GM12865 (cell line): ENCODE measurements at places on chromosomes 3 and 15.

DNA sequence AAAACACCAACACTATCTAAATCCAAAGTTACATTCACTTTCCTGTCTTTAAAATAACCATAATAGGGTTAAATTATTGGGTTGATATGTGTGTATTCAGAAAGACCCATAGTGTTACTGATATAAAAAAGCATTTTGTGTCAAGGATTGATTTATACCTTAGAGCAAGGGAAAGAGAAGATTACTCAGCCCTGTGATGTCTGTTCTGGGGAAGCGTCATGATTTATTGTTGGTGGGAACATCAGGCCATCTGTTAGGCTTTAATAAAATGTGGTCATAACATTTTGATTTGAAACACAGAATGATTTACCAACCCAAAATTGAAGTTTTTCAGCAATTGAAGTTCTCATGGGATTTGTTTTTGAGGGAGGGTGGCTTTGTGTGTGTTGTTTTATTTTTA, 33.2 kb downstream of the SIDT1 start:
- DNase-seq, result no peak

GRCh38 chr3:110378481-110378880, 693.1 kb upstream of the NECTIN3 start:
- DNase-seq, result no peak

DNA sequence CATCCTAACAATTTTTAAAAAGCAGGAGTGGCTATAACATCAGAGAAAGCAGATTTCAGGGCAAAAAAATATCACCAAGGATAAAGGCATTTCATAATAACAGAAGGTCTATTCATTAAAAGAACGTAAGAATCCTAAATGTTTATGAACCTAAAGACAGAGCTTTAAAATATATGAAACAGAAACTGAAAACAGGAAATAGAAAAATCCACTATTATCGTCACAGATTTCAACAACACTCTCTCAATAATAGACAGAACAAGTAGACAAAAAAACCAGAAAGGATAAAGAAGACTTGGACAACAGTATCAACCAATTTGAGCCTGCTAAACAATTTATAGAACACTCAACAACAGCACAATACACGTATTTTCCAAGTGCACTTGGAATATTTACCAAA, 71.4 kb downstream of the FBXL22 start:
- peak; percentile 10 for DNase-seq

DNA sequence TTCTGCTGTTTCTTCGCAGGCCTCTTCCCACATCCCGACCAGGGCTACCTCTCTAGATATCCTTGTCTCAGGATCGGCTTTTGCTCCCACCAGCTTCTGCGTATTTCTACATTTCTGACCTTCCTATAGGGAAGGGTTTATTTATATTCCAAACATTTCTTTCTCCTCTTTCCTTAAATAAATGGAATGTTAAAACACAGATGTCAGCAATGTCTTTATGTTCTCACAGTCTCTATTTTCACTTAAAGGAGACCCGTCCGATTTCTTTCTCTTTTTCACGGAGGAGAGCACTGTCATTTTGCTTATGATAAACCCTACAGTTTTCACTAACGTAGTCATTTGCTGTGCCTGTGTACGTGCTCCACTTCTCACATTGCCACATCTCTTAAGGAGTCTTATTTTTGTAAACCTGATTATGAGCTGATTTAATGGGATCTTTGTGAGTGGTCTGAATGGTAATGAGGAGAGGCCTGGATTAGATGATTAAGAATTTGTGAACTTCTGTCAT, 630 bp downstream of the KIF15 start:
- peak; percentile 14 for DNase-seq

DNA sequence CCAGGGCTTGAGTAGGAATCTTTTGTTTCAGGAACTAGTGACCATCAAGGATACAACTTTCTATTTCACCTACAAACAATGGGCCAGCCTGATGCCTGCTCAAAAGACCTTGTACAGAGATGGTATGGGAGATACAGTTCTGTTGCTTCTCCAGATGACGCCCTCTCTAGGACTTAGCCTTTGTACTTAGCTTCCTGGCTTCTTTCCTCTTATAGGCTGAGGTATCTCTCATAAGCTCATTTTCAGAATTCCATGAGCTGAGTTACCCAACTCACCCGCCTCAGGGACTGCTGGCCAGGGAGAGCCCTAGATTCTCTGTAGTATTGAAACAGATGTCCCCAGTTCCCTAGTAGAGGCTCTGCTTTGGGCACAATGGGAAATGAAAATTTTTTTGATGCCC, 8.6 kb upstream of the ZNF620 start:
- no peak for DNase-seq
